ENCODE measurements at places on chromosomes 7 and 10. TPM values are rescaled to one million over a fixed set of nuclear protein-coding genes. Genes with fewer than 3 reads are reported as not detected.

ASZ1 gene
- polyA plus RNA-seq: 0.06 TPM

OPN4 gene
- polyA plus RNA-seq: not detected

ZC3HAV1L gene
- polyA plus RNA-seq: 20.4 TPM

TMEM176B gene
- polyA plus RNA-seq: 79.8 TPM

ADIRF gene
- 17.2 TPM for polyA plus RNA-seq

RET gene
- polyA plus RNA-seq: 23.8 TPM

POLR2J2 gene
- polyA plus RNA-seq: 1.1 TPM

TOMM7 gene
- polyA plus RNA-seq: 357 TPM

HMX3 gene
- not detected for polyA plus RNA-seq

VSTM4 gene
- polyA plus RNA-seq: 14.0 TPM

GRCh38 chr10:13792006-13792405 lies 205.2 kb downstream of the PRPF18 start:
- no peak for DNase-seq

- no peak for DNase-seq
Observed at GRCh38 chr7:23058408-23059096, 44.6 kb upstream of the HYCC1 start.

DNA sequence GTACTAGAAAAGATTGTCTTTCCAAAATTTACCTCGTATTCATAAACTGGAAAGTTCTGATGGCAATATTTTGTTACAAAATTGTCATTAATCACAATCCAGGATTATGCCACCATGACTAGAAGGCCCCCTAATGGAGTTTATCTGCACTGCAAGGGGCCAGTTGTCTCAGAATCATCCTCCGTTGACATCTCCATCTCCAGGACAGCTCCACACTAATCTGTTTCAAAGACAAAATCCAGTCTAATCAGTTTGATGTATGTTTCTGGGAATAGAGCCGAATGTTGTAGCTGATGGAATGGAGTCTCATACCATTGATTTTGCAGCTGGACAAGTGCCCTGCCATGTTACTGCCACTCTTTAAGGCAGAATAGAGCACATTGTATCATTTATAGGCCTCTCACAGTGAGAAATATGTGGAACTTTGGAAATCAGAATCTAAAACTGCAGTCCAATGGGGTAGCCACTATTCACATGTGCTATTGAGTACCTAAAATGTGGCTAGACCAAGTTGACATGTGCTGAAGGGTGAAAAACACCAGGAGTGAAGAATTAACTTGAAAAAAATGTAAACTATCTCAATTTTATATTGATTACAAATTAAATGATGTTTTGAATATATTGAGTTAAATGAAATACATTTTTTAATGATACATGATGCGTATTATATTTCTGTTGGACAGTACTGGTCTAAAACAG lies 38.3 kb upstream of the TOMM7 start:
- DNase-seq: no peak

GRCh38 chr7:82859106-82859850 lies 303.4 kb downstream of the PCLO start:
- DNase-seq: no peak

GRCh38 chr10:64503429-64503828 lies 982.2 kb downstream of the REEP3 start:
- no peak for DNase-seq

DNA sequence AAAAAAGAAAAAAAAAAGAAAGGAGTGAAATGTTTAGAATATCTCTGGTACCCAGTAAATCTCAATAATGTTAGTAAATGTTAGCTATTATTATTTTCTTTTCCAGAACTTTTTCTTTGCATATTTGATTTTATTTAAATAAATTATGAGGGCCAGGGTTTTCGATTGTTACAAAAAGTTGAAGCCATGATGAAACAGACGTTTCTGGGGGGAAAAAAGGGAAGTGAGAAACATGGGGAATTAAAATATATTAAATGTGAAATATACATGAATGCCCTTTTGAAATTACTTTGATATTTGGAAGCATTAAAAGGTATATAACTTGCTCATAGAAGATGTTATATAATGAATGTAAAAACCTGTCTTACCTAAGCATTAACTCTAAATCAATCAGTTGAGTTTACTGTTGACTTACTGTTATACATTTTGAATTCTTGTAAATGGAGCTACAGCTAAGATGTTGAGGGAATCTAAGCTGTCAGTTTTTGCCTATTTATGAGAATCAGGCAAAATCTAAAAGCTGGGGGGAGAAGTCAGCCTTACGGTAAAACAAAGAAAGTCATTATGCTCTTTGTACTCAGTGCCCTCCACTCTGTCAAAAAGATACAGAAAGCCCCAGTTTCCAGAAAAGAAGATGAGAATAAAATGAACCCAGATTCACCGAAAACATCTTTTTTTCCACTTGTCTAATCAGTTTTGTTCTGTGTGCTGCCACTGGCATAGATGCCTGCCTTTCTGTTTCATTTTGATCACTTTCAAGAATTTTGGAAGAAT lies 30.0 kb upstream of the KDM7A start:
- no peak for DNase-seq

DNA sequence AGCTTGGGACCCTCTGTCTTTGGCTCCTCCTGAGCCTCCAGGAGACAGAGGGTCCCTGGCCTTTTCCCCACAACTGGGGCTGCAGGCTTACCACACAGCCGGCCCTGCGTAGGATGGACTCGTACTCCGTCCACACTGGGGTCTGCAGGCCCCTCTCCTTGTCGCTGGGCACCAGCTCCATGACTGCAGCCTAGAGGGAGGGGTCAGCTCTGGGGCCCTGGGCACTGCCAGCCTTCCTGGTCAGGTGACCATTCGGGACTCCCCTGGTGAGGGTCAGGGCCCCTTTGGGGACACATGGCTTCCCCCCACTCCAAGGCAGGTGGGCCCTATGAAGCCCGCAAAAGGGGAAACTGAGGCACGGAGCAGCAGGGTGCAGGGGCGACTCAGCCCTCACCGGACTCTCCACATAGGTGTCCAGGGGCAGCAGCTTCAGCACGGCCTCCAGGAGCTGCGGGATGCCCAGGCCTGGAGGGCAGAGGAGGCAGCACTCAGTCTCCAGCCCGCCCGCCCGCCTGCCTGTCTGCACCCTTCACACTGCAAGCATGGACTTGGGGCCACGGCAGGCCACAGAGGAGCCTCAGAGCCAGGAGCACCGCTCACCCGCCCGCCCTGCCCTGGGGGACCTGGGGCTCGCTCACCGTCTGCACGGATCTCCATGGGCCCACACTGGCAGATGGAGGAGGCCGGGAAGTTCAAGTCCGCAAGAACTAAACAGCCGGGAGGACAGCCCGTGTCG lies 1.1 kb downstream of the FUOM start:
- DNase-seq: no peak

- no peak for DNase-seq
Observed at GRCh38 chr7:77413128-77413527, 3.0 kb downstream of the GSAP start.

DNA sequence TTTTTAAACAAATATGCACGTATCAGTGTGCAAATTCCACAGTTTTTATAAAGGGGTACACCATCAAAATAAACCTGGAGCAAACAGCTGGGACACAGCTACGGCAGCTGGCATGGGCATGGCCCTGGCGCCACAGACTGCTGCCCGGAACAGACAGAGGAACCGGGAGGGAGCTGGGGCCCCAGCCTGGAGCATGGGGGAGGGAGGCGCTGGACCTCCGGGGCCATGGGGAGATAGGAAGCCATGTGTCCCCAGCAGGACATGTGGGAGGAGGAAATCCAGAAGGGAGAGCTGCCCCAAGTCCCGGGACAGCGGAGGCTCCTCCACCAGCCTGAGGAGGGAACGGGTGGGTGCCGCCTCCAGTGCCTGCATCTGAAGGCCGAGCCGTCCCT lies 180.1 kb downstream of the MAD1L1 start:
- no peak for DNase-seq

- DNase-seq: no peak
Observed at GRCh38 chr10:131017566-131018285, 293.8 kb downstream of the TCERG1L start.

GRCh38 chr10:44293842-44294241 lies 91.1 kb downstream of the CXCL12 start:
- no peak for DNase-seq

DNA sequence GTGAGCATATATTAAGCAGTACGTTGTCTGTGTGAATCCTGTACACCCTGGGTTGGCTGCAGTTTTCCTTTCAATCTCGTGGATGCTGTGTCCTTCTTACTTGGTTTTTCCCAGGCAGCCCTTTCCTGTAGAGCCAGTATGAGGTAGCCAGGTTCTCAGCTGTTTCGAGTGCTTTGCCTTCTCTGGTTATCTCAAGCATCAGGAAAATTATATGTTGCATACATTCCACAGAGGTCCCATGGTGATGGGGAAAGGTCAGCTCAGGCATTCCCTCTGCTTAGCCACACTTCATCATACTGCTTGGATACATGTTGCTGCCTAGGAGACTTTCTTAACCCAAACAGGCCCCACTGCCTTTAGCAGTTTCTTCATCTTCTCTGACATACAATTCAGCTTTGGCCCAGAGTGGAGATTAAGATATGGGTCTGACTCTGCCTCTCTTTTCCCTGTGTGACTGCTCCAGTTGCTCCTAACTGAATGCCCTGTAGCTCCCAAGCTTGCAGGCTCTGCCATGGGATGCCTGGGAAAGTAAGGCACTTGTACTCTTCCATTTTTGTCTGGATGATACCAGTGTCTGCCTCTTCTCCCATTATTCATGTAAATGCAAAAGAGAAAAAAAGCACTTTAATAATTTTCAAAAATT lies 11.3 kb downstream of the GNAI1 start:
- DNase-seq: no peak

- no peak for DNase-seq
Observed at GRCh38 chr7:17846935-17847334, 93.4 kb downstream of the SNX13 start.

- DNase-seq: no peak
Observed at GRCh38 chr7:121744319-121744718, 128.6 kb upstream of the PTPRZ1 start.

DNA sequence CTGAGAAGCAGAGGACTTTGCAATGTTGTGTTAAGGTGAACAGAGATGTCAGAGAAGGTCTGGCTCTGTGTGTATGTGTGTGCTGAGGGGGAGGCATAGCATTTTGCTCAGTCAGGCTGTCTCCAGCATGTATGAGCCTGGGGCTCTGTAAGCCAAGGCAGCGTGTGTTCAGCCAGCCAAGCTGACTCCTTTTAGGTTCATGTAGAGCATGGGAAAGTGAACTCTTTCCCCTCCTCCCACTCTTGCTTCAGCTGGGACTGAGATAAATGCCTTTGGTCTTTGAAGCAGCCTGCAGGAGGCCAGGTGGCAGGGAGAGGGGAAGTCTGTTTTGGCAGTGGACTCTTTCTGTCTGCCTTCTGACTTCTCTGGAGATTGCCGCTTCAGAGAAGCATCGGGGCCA lies 3.8 kb downstream of the SFXN2 start:
- DNase-seq: no peak

GRCh38 chr10:88168171-88169036 lies 305.0 kb downstream of the PTEN start:
- DNase-seq: no peak

GRCh38 chr10:59847888-59848287 lies 58.5 kb downstream of the CCDC6 start:
- DNase-seq: no peak

DNA sequence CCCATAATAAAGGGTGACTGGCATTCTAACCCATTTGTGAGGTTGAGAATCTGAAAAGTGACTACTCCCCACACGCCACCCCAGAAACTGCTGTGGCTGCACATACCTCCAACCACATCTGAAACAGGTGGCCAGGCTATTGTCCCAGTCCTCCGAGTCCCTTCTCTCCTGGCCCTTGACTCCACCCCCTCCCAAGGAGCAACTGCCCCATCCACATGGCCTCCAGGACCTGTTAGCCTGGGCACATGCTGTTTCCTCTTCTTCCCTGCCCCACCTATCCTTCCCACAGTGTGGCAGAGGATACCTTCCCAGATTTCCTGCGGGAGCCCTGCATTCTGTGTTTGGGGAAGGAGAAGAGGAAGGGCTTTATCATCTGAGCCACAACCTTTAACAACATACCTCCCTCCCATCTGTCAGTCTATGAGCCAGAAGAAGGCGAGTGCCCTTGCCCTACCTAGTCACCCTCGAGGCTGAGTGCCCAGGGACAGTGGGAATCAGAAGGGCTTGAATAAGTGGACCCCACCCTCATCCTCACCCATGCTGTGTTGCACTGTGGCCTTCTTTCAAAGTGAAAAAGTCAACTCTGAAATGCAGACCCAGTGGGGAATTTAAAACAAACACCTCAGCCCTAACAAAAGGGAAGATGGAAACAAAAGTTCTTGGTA lies 11.9 kb downstream of the STEAP1B start:
- no peak for DNase-seq

- no peak for DNase-seq
Observed at GRCh38 chr7:99449326-99449725, 10.6 kb downstream of the CPSF4 start.

DNA sequence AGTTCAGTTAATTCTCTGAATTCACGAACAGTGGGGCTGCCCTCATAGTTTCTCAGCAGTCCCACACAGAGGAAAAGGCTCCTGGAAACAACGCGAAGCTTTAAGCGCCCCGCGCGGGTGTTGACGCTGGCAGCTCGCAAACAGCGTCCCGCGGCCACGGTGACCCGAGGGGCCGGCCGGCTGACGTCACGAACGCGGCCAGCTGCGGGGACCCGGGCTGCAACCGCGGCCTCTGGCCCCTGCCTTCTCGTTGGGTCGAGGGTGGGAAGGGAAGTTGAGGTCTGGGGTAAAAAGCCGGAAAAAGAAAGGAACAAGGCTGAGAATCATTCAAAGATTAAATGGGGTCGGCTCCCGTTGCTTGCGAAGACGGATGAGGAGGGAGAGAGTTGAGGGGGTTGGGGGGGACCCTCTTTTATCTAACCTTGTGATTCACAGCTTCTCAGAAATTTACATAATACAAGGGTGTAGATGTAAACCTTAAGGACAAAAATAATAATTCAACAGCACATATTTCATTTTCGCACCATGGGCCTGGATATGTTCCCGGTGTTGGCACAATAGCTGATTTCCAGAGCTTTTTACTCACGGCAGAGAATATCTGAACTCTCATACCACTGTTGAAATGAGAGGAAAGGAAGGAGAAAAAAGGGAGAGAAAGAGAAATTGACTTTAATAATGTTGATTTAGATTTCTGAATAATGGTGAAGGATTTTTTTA lies 7.3 kb upstream of the FEZF1 start:
- DNase-seq: no peak

DNA sequence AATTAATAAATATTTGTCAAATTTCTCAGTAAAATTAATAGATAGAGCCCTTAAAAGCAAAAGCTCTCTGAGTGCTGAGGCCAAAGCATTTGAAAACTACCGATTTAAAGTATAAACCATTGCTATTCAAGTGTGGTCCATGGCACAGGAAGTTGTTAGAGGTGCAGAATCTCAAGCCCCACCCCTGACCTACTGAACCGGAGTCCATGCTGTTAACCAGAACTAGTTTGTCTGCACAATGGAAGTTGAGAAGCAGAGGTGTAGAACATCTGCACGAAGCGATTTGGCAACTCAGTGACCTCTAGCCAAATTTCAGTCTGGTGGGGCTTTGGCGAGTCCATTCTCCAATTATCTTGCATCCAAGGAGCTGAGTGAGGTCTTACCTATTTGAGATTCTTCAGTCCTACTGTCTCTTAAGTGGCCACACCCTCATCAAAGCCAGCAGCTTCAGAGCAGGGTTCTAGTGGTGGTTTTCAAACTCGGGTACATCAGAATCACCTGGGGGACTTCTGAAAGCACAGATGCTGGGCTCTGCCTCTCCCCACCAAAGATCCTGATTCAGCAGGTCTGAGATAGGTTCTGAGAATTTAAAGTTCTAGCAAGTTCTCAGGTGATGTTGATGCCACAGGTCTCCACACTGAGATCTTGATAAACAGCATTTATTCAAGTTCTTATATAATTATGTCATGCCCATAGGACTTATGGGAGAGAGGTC lies 96.8 kb upstream of the SAMD8 start:
- no peak for DNase-seq
